HCEC 1CT (cell line): ENCODE measurements at places on chromosomes 3 and 15.

GRCh38 chr15:49178497-49178896 is 8.4 kb downstream of the GALK2 start:
- DNase-seq, result no peak

DNA sequence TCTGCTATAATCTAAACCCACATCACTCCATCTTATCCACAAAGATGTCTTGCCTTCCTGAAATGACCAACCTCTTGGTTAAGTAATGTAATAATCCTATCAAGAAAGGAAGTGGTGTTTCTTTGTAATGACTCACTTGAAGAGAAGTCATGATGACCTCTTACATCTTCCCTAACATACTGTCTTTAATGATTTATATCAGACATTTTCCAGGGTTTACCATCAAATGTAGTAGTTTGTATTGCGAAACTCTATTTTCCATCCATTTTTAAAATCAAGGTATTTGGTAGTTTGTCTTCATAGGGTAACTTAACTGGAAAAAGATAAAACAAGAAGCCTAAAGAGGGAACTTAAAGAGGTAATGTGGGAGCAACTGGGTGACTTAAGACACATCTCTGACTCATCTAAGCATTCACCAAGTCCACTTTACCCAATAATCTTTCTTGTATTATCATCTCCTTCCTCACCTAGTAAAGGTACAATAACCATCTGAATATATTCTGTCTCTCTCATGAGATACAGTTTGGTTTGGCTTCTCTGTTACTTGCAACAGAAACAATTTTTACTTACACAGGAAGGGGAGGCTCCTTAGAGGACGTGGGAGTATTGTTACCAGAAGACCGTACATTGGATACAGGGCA is 5.7 kb upstream of the MAPK6 start:
- DNase-seq, result peak; percentile 85

DNA sequence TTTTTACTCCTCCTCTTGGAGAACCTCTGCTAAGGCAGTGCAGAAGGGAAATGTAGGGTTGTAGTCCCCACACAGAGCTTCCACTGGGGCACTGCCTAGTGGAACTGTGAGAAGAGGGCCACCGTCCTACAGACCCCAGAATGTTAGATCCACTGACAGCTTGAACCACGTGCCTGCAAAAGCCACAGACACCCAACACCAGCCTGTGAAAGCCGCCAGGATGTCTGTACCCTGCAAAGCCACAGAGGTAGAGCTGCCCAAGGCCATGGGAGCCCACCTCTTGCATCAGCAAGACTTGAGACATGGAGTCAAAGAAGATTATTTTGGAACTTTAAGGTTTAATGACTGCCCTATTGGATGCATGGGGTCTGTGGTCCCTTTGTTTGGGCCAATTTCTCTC is 112.1 kb downstream of the RSL24D1 start:
- DNase-seq, result no peak

- no peak for DNase-seq
Measured at GRCh38 chr15:57376696-57377477, 582 bp downstream of the CGNL1 start.

- DNase-seq, result peak; percentile 39
Measured at GRCh38 chr15:59138243-59138642, 33.3 kb downstream of the CCNB2 start.

DNA sequence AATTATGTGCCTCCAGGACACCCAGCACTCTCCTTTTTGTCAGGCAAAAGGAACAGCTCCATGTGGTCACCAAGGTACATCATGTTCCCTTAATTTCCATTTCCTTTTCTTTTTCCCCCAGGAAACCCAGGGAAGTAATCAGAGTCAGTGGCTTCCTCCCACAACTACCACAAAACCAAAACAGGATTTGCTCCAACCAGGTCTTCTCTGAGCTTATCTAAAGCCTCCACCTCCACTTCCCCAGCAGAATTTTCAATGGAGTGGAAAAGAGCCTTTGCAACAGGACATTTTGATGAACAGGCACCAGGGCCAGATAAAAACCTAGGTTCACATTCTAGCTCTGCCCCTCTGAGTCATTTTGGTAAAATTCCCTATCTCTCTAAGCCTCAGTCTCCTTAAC is 154.3 kb downstream of the NR2F2 start:
- no peak for DNase-seq

DNA sequence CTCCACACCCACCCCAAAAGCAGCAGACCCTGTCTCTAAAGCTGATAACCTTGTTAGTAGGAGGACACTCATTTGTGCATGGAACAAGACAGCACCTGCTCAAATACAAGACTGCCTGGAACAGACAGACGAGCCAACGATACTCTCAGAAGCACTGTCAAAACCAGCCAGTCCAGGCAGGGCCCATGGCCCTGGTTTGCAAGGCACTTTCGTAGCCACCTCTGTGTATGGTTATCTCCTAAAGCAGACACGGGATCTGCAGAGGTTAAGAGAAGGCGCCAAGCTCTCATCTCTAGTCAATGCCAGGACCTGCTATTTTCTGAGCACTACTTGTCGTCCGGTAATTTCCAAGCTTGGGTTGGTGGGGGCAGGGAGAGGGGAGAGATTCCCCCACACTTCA is 10.5 kb downstream of the NTRK3 start:
- no peak for DNase-seq

GRCh38 chr3:27960133-27960532 is 238.0 kb upstream of the EOMES start:
- DNase-seq, result peak; percentile 84

GRCh38 chr15:46456456-46456855 is 821.6 kb downstream of the SQOR start:
- DNase-seq, result no peak

DNA sequence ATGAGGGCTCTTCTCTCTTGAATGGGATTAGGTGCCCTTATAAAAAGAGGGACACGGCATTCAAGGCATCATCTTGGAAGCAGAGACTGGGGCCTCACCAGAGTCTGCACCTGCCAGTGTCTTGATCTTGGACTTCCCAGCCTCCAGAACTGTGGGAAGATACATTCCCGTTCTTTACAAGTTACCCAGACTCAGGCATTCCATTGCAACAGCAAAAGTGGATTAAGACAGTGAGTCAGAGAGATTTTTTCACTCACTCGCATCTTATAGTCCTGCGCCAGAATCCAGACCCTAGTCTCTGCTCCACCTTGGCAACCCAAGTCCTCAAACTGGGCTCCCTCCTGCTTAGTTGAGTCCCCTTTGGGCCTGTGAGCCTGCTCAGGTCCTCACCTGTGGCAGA is 2.7 kb downstream of the LCTL start:
- peak; percentile 26 for DNase-seq

GRCh38 chr15:94375997-94376396 is 144.6 kb downstream of the MCTP2 start:
- DNase-seq, result no peak

GRCh38 chr15:92377083-92377789 is 16.4 kb upstream of the ST8SIA2 start:
- no peak for DNase-seq

GRCh38 chr15:56168394-56168793 is 75.3 kb downstream of the RFX7 start:
- peak; percentile 61 for DNase-seq

DNA sequence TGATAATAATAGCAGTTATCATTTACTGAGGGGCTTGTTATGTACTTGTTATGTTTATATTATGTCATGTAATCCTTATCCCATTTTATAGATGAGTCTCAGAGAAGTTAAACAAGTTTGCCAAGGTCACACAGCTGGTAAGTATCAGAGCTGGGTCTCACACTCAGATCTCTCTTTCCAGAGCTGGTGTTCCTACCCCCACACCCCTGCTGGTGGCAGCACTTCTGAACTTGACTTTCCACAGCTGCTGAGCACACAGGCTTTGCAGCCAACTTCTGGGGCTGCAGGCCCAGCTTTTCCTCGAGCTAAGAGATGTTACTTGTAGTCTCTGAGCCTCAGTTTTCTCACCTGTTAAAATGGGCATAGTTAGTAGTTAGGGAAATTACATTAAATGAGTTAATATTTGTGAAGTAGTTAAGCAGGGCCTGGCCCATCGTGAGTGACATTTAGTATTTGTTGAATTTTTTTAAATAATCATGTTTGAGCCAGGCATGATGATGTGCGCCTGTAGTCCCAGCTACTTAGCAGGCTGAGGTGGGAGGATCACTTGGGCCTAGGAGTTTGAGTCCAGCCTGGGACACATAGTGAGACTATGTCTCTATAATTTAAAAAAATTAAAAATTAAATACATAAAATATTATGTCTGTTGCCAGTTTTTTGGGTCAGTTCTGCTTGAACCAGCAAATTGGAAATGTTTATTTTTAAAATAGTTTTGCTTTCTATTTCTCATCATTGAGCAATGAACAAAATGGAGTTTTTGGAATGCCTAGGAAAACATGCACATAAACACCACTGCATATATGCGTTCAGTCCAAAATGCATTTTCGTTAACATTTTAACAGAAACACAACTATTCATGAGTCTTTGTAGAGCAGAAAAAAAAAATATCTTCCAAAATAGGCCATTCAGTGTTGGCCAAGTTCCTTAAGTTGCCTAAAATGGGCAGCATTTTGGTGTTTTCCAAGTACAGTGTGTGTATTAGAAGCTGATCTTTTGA is 87.3 kb downstream of the SMAD6 start:
- peak; percentile 75 for DNase-seq

DNA sequence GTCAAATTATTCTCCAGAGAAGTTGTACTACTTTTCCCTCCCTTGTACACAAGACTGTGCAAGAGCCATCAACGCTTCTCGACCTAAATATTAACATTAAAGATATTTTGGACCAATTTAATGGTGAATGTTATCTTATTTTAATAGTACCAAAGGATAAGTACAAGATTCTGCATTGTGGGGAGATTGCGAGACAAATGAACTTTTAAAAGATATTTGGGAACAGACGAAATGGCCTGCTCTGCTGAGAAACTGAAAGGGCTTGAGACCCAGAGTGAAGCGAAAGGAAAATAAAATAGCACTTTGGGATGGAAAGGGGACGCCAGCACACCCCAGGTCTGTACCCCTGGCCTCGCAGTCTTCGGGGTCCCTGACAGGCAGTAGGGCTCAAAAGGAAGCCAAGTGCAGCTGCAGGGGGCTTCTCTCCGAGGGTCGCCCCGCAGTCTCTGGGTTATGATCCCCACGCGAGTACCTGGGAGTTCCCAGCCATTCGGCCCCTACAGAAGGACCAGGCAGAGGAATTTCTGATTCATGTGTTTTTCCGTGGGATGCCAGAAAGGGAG is 97.6 kb upstream of the VGLL3 start:
- DNase-seq, result peak; percentile 4

- no peak for DNase-seq
Measured at GRCh38 chr15:68330901-68331300, 53.4 kb downstream of the FEM1B start.

DNA sequence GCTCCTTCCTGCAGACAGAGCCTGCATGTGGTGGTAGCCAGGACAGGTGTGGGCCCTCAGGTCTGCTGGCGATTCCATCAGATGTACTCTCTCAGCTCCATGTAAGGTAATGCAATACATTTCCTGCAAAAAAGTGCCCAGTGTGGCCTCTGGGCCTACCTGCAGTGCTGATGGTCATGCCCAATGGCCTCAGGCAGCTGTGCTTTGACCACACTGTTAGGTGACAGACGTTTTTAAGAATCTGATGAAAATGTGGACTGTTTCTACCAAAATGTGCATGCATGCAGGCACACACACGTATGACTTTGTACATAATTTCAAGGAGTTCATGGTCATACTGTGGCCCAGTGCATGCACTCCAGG is 152.9 kb downstream of the RAB11A start:
- DNase-seq, result no peak
